ENCODE measurements at places on chromosomes 2 and 18.
A peak's percentile ranks its signal among the peaks of the same experiment; 100 is the strongest.

GRCh38 chr2:190744041-190744440, 95.2 kb downstream of the NAB1 start:
- DNase-seq: no peak

GRCh38 chr2:174300114-174300513, 34.6 kb upstream of the SP9 start:
- DNase-seq: no peak

- DNase-seq: no peak
Measured at GRCh38 chr2:149331023-149331400, 625 bp downstream of the LYPD6 start.

DNA sequence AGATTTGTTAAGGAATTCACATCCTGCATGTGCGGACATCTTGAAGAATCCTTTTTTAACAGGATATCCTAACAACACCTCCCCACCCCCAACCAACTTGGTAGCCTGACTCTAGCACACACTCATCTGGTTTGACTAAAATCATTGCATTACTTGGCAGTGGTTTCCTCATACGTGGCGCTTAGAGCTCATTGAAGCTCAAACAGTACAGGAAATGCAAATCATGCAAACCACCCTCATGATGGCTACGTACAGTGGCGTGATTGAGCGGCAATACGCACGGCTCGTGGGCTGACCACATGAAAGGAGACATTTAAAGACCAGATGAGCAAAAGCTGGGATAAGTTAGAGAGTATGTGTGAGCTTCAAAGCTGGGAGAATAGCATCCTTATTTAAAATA, 336.2 kb downstream of the ZEB2 start:
- no peak for DNase-seq

- no peak for DNase-seq
Measured at GRCh38 chr18:23722646-23723045, 33.4 kb downstream of the LAMA3 start.

DNA sequence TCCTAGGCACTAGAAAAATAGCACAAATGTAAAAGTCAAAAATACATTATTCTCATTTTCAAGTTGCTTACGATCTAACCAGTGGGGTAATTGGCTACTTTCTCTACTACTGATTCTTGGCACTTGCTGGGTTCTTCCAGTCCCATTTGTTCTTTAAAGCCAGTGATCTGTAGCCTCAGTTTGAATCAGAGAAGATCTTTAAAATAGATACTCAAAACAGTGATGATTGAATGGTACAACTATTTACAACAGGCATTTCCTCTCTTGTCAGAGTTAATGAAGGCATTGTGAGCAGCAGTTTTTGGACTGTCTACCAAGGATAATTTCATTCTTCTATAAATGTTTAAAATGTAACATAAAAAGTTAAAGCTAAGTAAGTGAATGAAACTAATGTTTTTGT, 128.3 kb upstream of the FSIP2 start:
- no peak for DNase-seq

DNA sequence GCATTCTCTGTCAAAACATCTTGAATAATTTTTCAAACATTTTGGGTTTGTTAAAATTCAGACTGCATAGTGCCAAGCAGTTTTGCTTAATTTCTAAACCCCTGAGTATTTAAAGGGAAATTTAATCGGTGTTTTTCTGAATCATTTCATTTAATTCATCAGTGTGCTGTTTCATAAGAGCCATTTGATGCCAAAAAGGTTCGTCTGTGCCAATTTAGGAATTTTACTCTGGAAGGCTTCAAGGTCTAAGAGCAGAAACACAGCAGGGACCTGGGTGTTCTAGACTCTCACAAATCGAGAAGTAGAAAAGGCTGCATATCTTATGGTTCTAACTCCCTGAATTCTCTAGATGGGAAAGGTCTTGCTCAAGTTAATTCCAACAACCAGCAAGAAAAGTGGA, 311.9 kb upstream of the NT5C1B start:
- no peak for DNase-seq

GRCh38 chr18:79718878-79719477, 39.4 kb downstream of the CTDP1 start:
- no peak for DNase-seq

GRCh38 chr18:58590254-58590653, 38.6 kb downstream of the ALPK2 start:
- DNase-seq: no peak

DNA sequence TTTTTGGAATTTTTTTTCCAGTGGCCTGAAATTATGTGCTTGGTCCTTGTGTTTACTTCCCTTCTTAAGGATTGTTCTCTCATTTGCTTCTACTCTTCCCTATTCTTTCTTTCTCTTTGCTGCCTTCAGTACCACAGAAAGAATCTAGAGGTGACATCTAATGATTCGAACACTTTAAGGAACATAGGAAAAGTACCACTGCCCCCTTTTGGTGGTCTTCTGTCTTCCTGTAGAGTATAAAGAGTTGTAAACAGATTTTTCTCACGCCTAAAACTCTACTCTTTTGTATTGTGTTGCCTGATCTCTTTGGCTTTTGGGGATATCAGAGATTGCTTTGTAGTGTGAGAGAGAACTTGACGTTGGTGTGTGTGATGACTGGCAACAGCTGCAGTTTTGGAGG, 7.0 kb upstream of the SCTR start:
- DNase-seq: no peak

DNA sequence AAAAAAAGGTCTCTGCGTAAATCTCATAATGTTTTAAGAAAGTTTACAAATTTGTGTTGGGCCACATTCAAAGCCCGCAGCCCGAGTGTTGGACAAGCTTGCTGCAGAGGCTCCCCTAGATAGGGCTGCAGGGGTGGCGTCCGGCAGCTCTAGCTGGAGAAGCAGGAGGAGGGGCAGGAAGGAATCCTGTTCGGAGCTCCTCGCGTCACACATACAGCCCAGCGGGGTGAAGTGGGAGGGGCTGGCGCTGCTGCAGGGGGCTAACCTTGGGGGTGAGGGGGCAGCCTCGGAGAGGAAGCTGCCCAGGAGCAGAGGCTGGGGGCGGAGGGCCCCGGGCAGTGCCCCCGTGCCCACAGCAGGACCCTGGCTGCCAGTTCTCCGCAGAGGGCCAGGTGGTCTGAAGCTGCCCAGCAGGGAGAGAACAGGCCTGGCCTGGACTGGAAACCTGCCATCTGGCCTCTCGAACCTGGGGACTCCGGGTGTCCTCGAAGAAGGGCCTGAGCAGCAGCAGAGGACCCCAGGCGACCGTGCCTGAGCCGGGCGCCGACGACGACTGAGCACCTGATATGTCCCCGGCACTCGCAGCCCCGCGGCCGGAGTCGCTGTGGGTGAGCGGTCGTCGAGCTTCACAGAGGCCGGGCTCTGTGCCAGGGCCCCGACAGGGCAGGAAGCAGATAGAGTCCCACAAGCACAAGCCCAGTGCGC, 2.6 kb upstream of the GPR35 start:
- no peak for DNase-seq

DNA sequence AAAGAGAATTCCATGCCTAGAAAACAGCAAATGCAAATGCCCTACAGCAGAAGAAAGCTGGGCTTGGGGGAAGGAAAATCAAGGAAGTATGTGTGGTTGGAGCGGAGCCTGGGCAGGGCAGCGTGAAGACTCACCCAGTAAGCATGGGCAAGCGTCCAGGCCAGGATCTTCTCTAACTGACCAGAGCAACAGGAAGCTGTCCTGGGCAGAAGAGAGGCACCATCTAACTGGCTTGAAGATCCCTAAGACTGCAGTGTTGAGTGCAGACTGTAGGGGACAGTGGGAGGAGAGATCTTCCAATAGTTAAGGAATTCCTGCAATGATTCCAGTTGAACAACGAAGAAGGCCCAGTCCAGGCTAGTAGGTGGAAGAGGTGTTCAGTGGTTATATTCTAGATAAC, 57.9 kb downstream of the NXPH2 start:
- DNase-seq: no peak

DNA sequence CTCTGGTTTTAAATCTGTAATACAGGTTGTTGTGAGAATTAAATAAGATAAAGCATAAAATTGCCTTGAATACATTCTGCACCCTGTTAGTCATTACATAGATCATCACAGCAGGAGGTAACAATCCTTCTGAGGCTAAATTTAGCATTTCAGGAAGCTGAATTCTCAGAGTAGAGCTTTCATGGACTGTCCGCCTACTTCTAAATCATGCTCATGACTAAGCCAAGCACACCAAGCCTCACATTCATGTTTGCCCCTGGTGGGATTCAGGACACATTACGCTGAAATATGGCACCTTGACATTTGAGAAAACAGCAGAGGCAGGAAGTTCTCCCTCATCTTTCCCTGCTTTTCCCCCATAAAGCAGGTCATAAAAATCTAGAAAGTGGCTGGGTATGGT, 16.6 kb upstream of the PIK3C3 start:
- DNase-seq: no peak

GRCh38 chr2:36964496-36965058, 1.8 kb downstream of the STRN start:
- no peak for DNase-seq

- no peak for DNase-seq
Measured at GRCh38 chr2:234851451-234851850, 100.4 kb upstream of the SH3BP4 start.

- no peak for DNase-seq
Measured at GRCh38 chr2:223123855-223124610, 72.0 kb downstream of the KCNE4 start.

DNA sequence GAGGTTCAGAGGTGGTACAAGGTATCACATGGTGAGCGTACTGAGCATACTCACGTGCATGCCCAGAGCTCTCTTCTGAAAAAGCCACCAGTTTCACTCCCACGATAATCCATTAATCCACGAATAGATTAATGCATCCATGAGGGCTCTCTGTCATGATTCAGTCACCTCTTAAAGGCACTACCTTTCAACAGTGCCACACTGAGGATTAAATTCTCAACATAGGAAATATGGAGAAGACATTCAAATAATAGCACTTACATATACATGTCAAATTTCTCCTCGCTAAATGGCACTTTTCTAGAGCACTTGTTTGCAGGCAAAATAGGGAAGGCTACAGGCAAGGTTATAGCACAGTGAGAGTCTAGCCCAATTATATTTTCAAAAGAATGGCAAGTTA, 825.9 kb downstream of the TRIB2 start:
- no peak for DNase-seq

GRCh38 chr2:238986491-238987351, 138.8 kb downstream of the TWIST2 start:
- no peak for DNase-seq

DNA sequence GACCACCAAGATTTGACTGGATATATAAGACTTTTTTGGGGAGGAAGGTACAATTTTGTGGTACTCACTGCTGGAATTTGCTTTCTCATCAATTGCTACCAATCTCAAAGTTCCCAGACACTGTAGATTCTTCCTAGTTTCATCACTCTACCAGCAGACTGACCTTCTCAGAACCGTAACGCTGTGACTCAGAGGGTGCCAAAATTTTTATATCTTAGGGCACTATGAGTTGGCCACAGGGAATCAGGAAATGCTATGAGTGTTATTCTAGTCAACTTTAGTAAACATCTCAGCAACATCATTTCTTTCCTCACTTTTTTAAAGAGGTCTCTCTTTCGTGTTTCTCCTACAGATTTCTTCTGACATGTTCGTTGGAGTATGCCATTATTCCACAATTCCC, 499.0 kb downstream of the TMX3 start:
- DNase-seq: no peak

DNA sequence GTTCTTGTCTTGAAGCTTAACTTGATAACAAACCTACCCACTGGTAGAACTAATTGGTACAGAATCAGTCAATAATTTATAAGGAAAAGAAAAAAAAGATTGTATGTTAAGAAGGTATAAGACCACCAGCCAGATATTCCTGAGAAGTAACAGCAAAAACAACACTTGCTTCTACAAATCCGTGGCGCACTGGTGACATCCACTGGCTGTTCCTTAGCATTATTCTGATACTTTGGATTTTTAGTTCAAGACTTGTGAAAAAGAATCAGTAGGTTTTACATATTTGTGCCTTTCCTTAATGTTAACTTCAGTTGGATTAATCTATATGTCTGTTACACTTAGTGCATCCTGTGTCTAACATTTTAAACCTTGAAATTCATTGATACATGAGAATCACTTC, 141.8 kb downstream of the GRB14 start:
- no peak for DNase-seq

GRCh38 chr2:203960811-203961210, 24.2 kb downstream of the ICOS start:
- no peak for DNase-seq

DNA sequence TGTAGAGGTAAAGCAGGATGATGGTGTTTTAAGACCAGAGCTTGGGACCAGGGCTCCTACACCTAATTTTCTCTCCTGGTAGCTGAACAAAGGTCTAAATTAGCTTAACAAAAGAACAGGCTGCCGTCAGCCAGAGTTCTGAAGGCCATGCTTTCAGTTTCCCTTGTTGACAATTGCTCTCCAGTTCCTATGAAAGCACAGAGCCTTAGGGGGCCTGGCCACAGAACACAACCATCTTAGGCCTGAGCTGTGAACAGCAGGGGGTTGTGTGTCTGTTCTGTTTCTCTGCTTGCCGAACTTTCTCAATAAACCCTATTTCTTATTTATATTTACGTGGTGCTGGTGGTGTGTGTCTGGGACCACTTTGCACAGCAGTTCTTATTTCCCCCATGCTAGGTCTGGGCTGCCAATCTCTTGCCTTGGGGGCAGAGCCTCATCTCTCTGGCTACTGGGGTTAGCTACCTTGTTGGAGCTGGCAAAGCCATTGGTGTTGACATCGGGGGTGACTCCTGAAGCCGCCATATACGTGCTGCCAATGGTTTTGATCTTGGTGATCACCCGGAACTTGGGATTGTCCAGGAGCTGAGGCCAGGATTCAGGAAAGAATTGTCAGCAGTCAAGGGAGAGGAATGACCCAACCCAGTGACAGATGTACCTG, 29.0 kb downstream of the CENPO start:
- DNase-seq: peak; percentile 18

DNA sequence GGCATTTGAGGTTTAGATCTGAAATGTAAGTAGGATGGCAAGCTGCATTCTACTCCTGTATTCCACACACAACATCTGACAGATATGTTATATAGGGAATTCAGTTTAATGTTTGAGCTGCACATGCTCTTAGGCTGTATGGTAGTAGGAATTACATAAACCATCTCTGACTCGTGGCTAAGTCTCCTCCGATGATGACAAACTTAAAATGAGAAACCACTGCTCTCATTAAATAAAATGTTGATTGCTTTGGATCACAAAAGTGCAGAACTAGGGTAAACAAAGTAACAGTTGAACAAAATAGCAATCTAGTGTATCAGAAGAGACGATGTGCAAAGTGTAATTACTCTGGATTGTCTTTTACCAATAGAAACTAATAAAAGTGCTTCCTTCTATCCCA, 50.1 kb upstream of the WDR75 start:
- DNase-seq: no peak

GRCh38 chr18:54712758-54713157, 115.5 kb upstream of the RAB27B start:
- DNase-seq: no peak

GRCh38 chr18:44857081-44857480, 176.4 kb downstream of the SETBP1 start:
- DNase-seq: no peak

GRCh38 chr2:31383471-31384153, 30.9 kb downstream of the XDH start:
- no peak for DNase-seq

- DNase-seq: no peak
Measured at GRCh38 chr2:230688490-230688889, 24.2 kb upstream of the CAB39 start.
